Mesothelial cell of epicardium (in vitro differentiated cells): ENCODE measurements at places on chromosomes 1 and 21.

- H3K4me3 ChIP-seq, result no peak overlapping the region
- H3K27ac ChIP-seq, result no peak overlapping the region
- no peaks in the 10 kb centered on the region for H3K27me3 ChIP-seq
Measured at GRCh38 chr1:6353955-6354658, 39.5 kb downstream of the ACOT7 start.

- DNase-seq, result no peak
- H3K36me3 ChIP-seq, result no peaks in the 10 kb centered on the region
- no peak overlapping the region for H3K4me3 ChIP-seq
- peaks cover 29% of the 10 kb centered on the region for H3K4me1 ChIP-seq
- H3K27ac ChIP-seq, result no peak overlapping the region
Measured at GRCh38 chr1:179549368-179549700, 26.4 kb downstream of the NPHS2 start.

- H3K4me3 ChIP-seq, result peak overlapping the region; percentile 34
- peak overlapping the region; percentile 95 for H3K27ac ChIP-seq
- no peaks in the 10 kb centered on the region for H3K27me3 ChIP-seq
- H3K36me3 ChIP-seq, result peaks cover 35% of the 10 kb centered on the region
- DNase-seq, result no peak
- peaks cover 53% of the 10 kb centered on the region for H3K4me1 ChIP-seq
Measured at GRCh38 chr21:34129039-34129891, 55.9 kb downstream of the MRPS6 start.

DNA sequence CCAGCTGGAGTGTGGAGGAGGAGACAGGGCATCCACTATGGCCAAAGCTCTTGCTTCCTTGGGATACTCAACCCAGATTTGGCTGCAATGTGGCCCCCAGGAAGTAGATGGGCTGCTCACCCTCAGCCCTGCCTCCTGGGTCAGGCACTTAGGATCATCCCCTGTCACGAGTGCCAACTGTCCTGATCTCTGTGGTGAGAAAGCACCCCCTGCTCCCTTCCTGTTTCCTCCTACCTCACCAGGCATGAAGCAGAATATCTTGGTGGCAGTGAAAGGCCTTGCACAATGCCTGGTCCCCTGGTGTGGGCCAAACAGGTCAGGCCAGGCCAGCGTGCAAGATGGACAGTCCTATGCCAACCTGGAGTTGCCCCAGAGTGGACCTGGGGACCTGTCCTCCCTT lies 211.7 kb downstream of the GRIK3 start:
- peaks cover 12% of the 10 kb centered on the region for H3K4me1 ChIP-seq
- peaks cover 44% of the 10 kb centered on the region for H3K27me3 ChIP-seq
- no peak overlapping the region for H3K27ac ChIP-seq
- no peak for DNase-seq
- no peaks in the 10 kb centered on the region for H3K36me3 ChIP-seq

GRCh38 chr1:234272656-234273312 lies 100.5 kb upstream of the COA6 start:
- no peak overlapping the region for H3K27ac ChIP-seq
- no peaks in the 10 kb centered on the region for H3K4me1 ChIP-seq
- DNase-seq, result no peak
- H3K27me3 ChIP-seq, result peaks cover 40% of the 10 kb centered on the region

DNA sequence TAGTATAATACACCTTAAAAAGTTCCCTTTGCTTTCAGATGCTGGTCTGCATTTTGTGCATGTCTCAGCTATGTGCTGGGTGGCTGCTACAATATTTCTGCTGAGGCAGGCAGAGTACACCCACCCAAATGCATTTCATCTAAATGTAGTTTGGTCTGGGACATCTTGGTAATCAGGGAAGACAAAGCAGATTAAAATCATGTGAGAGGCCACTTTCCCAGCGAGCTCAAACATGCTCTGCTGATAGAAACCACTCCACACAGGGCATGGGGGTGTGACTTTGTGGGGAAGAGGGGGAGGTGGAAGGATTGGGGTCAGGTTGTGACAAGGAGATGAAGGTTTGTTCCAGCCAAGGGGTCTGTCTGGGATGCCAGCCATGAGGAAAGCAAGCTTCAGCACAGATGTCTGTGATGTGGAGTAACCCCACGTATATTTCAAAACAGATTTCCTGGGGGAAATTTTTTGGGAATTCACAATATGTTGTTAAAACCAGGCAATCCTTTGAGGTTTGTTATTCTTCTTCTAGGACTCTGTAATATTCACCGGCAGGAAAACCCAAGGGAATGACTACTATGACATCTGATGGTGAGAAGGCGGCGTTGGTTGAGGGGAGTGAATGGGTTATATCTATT lies 255.1 kb upstream of the FGGY start:
- peak overlapping the region; percentile 95 for H3K27ac ChIP-seq
- no peak overlapping the region for H3K4me3 ChIP-seq
- H3K36me3 ChIP-seq, result no peaks in the 10 kb centered on the region
- peaks cover 44% of the 10 kb centered on the region for H3K4me1 ChIP-seq

GRCh38 chr1:15272009-15272781 lies 25.2 kb downstream of the FHAD1 start:
- H3K36me3 ChIP-seq, result no peaks in the 10 kb centered on the region
- peaks cover 6% of the 10 kb centered on the region for H3K27me3 ChIP-seq
- H3K4me3 ChIP-seq, result peak overlapping the region; percentile 38
- H3K4me1 ChIP-seq, result peaks cover 4% of the 10 kb centered on the region
- no peak overlapping the region for H3K27ac ChIP-seq
- DNase-seq, result no peak

GRCh38 chr1:169086603-169087455 lies 19.7 kb upstream of the ATP1B1 start:
- peaks cover 26% of the 10 kb centered on the region for H3K4me1 ChIP-seq
- peak overlapping the region; percentile 74 for H3K27ac ChIP-seq
- H3K36me3 ChIP-seq, result no peaks in the 10 kb centered on the region
- no peaks in the 10 kb centered on the region for H3K27me3 ChIP-seq
- no peak overlapping the region for H3K4me3 ChIP-seq

GRCh38 chr1:104073463-104073902 lies 323.8 kb downstream of the AMY1C start:
- H3K4me1 ChIP-seq, result no peaks in the 10 kb centered on the region
- no peak for DNase-seq
- H3K36me3 ChIP-seq, result no peaks in the 10 kb centered on the region

- peaks cover 37% of the 10 kb centered on the region for H3K4me1 ChIP-seq
- H3K4me3 ChIP-seq, result peak overlapping the region; percentile 7
- no peaks in the 10 kb centered on the region for H3K27me3 ChIP-seq
- DNase-seq, result peak; percentile 80
- peak overlapping the region; percentile 96 for H3K27ac ChIP-seq
Measured at GRCh38 chr1:27299385-27300271, 22.3 kb upstream of the TMEM222 start.

DNA sequence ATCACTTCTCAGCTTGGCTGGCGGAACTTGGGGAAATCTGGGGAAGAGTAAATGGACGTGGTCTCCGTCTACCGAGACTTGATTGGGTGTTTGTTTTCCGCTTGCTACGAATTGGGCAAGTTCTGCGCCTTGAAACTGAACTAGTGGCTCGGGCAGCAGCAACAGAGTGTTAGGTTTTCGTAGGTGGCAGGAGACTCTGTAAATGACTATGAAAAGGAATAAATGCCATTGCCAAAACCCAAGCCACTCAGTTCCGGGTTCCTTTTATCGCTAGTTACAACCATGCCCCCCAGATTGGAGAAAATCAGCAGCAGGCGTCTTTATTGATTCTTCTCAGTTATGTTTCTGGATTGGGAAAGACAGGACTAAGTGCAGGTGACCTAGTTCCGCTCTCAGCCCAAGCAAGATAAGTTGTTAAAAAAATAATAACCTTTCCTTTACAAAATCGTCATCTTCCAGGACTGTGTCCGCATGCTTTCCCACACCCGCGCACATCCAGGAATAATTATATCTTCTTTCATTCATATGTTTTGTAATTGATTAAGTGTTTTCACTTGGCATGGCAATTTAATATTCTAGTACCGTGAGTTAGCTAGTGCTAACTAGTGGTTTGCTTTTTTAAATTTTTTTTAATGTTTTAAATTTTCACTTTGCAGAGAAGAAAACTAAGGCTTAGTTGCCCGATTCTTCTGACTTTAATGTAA lies 3.4 kb downstream of the LHX9 start:
- H3K27ac ChIP-seq, result no peak overlapping the region
- H3K27me3 ChIP-seq, result peaks cover 86% of the 10 kb centered on the region

- peaks cover 20% of the 10 kb centered on the region for H3K36me3 ChIP-seq
- no peak for DNase-seq
- H3K27me3 ChIP-seq, result no peaks in the 10 kb centered on the region
- H3K4me1 ChIP-seq, result no peaks in the 10 kb centered on the region
Measured at GRCh38 chr1:32321712-32322291, 14.2 kb downstream of the MARCKSL1 start.

DNA sequence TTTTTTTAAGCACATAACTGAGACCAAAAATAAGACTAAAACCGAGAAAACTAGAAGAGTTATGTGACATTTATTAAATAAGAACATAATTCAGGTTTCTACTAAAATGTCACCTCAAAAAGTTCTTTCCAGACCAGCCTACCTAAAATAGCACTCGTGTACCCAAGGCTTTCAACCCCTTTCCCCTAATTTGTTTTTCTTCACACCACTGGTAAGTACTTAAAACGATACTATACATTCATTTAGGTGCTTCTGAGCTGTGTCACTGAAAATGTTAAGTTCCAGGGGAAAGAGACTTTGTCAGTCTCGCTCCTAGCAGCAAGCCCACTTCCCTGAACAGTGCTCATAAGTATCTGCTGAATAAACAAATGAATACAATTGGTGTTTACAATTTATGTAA lies 6.8 kb downstream of the RRAGC start:
- H3K36me3 ChIP-seq, result peaks cover 33% of the 10 kb centered on the region
- no peaks in the 10 kb centered on the region for H3K27me3 ChIP-seq
- no peak for DNase-seq
- H3K27ac ChIP-seq, result no peak overlapping the region
- H3K4me1 ChIP-seq, result peaks cover 9% of the 10 kb centered on the region

DNA sequence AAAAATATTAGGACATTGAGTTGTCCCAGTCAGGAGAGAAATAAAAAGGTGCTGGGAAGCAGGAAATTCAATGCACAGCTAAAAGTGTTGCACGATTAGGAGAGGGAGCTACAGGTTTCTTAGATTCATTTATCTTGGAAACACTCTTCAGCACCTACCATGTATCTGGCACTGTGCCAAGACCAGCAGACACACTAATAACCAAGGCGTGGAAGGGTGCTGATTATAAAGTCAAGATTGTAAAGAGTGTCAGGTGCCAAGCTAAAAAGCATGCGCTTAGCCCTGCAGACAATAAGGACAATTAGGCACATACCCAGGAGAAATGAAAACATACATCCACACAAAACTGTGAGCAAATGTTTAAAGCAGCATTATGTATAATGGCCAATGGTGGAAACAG lies 129.9 kb downstream of the DSCAM start:
- no peak for DNase-seq
- no peak overlapping the region for H3K27ac ChIP-seq
- H3K27me3 ChIP-seq, result peaks cover 3% of the 10 kb centered on the region
- H3K36me3 ChIP-seq, result no peaks in the 10 kb centered on the region
- no peaks in the 10 kb centered on the region for H3K4me1 ChIP-seq

DNA sequence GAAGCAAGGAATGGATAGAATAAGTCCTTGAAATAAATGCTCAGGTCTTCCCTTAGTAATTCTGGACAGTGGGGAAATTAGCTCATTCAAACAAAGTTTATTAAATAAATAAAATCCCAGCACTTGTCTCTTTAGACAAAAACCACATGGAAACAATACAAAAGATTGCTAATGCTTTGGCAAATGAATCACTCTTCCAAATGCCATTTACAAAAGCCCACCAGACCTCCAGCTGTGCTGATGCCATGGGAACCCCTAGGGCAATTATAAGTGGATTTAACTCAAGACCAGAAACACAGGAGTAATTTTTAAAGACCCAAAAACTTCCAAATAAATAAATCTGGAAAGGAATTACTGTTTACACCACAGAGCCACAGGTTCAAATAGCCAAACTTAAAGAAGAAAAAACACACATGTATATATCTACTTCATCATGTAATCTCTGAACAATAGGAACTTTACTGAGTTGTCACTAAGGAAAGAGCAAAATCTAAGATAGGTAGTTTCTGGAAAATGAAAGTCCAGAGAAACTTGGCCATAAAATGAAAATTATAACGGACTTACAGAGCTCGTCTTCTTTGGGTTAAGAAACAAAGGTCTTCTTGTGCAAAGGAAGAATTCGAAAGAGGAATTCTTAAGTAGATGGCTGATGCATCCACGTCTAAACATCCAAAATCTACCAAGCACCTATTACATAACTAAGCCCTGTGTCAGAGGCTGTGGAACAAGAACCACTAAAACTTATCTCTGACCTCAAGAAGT lies 399.4 kb downstream of the SMYD3 start:
- DNase-seq, result no peak
- no peak overlapping the region for H3K27ac ChIP-seq
- peaks cover 26% of the 10 kb centered on the region for H3K4me1 ChIP-seq
- H3K27me3 ChIP-seq, result no peaks in the 10 kb centered on the region
- no peaks in the 10 kb centered on the region for H3K36me3 ChIP-seq

DNA sequence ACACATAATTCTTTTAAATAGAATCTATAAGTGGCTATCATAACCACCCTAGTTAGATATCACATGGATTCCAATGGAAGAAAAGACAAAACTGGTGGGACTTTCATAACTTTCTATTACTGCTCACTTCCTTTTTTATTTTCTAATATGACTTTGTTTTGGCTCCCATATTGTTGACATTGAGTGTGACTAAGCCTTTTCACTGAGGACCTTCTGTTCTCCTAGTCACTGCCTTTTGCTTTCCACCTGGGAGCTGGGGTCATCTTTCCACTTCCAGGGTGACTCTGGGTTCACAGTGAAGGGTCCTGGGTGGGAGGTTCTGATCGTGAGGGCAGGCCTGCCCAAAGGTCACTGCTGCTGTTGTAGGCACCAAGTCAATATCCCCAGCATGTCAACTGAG lies 275.8 kb downstream of the TGFB2 start:
- no peaks in the 10 kb centered on the region for H3K27me3 ChIP-seq
- DNase-seq, result no peak
- H3K36me3 ChIP-seq, result no peaks in the 10 kb centered on the region
- no peak overlapping the region for H3K4me3 ChIP-seq
- H3K4me1 ChIP-seq, result peaks cover 4% of the 10 kb centered on the region

GRCh38 chr1:222792744-222793143 lies 22.1 kb upstream of the DISP1 start:
- H3K27ac ChIP-seq, result peak overlapping the region; percentile 64
- no peaks in the 10 kb centered on the region for H3K27me3 ChIP-seq
- DNase-seq, result no peak
- H3K4me1 ChIP-seq, result peaks cover 34% of the 10 kb centered on the region

- no peaks in the 10 kb centered on the region for H3K27me3 ChIP-seq
- H3K4me3 ChIP-seq, result no peak overlapping the region
- peaks cover 9% of the 10 kb centered on the region for H3K36me3 ChIP-seq
- peaks cover 25% of the 10 kb centered on the region for H3K4me1 ChIP-seq
- H3K27ac ChIP-seq, result no peak overlapping the region
Measured at GRCh38 chr1:116567790-116568661, 2.8 kb downstream of the CD58 start.
